ENCODE measurements at places on chromosomes 6 and 20.

DNA sequence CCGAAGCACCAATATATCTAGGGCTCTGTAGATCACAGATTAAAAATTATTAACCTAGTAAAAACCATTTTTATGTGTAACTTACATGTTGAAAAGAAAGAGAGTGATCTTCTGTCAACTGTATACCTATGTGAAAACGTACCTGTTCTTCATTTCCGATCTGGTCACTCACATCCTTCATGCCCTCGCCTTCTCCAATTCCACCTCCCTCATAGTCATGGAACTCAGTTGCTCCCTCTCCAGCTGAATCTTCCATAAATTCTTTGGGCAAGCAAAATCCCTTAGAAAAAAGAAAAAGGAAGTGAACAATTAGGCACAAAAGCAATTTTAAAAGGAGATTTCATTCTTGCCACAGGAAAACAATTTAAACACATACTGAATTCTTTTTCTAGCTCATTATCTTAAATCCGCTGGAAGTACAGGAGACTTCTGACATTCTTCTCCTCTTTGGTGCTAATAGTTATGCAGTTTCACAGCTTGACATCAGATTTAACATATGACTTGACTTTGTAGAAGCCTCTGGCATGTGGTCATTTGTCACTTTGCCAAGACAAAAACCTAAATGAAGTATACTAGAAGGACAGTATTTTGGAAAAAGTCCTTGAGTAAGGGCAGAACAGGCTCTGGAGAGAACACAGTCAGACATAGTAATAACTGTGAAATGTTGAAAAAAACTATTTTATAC lies 29.5 kb upstream of the LYRM2 start:
- no peak for DNase-seq

DNA sequence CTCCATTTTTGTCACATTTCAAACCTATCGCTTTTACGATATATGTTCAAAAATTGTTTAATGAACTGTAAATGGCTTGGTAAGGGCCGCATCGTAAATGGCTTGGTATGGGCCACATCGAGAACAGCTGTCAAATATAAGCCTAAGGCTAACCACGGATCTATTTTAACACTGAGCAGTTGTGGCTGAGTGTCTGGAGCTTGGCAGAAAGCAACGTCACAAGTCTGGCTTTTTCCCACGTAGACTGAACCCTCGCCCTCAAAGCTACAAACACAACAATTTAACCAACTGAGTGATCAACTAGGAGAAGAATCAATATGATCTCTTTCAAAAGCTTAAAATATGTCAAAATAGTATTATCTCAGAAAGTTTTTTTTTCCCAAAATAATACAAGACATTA lies 71.4 kb upstream of the PRSS16 start:
- DNase-seq: no peak

- DNase-seq: no peak
Measured at GRCh38 chr6:7992002-7992815, 72.0 kb downstream of the BLOC1S5 start.

DNA sequence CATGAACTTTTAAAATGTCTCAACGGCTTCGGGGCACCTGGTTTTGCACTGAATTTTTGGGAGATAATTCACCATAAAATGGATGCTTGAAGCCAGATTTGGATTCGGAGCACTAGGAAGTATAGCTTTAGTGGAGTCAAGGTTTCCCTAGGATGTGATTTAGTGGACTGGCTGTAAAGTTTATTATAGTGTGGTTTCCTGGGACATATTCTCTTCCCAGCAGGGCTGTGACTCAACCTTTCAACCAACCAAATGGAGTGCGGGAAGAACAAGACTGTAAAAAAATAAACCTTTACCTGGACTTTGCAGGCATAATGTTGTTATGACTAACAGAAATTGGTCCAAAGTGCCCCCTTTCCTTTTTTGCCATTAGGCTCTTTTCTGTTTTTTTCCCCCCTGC lies 327.4 kb upstream of the MAN1A1 start:
- DNase-seq: no peak

- DNase-seq: no peak
Measured at GRCh38 chr20:55586610-55587009, 418.7 kb downstream of the CBLN4 start.

DNA sequence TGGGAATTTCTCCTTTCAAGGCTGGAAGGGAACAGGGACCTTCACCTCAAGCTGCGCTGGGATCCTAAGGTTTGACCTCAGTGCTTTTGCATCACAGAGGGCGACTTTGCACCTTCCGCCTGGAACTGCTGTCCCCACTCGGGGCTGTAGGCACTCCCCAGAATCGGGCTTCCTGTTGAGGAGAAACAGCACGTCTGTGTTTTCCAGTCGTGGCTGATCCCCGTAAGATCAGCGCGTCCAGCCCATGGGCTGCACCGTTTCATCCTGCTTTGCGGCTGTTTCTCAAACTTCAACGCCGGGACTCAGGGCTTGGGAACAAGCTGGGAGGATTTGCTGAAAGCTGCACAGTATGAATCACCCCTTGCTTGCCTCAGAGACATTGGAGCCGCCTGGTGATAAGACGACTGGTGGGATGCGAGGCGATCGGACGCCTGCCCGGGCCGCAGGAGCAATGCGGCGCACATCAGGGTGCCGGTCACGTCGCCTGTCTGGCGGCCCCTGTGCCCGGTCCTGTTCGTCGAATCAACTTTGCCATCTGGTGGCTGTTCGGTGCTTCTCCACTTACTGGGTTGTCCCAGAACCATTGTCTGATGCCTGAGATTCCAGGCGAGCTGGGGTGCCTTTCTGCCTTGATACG lies 53.6 kb upstream of the FRMD1 start:
- peak; percentile 13 for DNase-seq

DNA sequence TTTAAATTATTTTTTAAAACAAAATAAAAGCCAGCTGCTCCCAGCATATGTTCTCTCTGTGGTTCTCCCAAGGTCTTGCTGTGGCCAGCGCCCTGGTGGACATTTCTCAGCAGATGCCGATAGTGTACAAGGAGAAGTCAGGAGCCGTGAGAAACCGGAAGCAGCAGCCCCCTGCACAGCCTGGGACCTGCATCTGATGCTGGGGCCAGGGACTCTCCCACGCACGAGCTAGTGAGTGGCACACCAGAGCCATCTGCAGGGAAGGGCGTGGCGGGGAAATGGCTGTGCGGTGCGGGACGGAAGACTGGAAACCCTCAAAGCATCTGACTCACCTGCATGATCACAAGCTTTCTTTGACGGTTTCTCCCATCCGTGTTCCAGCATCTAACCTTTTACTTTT lies 16.5 kb downstream of the GFRA4 start:
- DNase-seq: no peak

- no peak for DNase-seq
Measured at GRCh38 chr20:32443386-32443974, 85.3 kb downstream of the ASXL1 start.

DNA sequence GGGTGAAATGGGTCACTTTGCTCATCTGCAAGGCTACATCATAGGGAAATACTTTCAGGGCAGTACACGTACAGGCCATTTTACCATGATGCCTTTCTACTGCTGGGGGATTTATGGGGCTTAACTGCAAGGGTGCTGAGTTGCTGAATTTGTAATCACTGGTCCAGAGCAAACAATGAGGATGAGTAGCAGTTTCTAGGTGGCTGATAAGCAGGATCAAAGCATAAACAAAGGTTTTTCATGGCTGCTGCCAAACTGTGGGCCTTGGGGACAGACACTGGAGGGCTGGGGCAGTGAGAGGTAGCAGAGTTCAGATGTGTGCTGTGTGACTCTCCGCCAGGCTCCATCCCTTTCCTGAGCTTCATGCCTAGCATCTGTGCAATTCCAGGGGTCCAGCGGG lies 68.3 kb downstream of the CNBD2 start:
- no peak for DNase-seq

All from activated CD4-positive, alpha-beta T cell treated with anti-CD3 and anti-CD28 coated beads, Interleukin-2, Interleukin-6, amounts not matched to agents 100 ng/mL and 50 ng/mL, durations not matched to agents 16 hours and 8 hours (primary cell).